Activated B cell treated with CpG ODN at 0.5 μM for 24 hours (primary cell): ENCODE measurements at places on chromosomes 3 and 15.

GRCh38 chr15:65338366-65338765 lies 33.9 kb downstream of the RNU5B-1 start:
- DNase-seq: no peak

DNA sequence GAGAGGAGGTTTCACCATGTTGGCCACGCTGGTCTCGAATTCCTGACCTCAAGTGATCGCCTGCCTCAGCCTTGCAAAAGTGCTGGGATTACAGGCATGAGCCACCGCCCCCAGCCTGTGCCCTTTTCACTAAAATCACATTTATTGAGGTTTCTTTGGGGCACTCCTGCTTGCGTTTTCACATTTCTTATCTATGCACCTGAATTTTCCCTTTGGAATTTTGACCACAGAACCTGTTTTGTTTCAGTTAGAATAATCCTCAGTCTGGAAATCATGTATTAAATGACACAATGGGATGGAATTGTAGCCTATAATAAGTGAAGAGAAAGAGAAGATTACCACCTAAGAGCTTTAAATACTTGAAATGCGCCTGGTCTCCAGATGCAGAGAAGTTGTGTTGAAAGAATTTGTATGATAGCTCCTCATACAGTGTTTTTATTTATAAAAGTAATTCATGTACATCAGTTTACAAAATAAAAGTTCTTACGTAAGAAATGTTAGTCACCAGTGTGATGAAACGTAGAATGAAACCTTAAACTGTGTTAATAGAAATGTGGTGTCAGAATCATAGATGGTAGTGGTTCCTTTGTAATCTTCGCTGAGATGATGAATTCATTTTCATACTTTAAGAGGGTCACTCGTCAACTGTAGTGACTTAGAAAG lies 107.0 kb downstream of the TCF12 start:
- no peak for DNase-seq

DNA sequence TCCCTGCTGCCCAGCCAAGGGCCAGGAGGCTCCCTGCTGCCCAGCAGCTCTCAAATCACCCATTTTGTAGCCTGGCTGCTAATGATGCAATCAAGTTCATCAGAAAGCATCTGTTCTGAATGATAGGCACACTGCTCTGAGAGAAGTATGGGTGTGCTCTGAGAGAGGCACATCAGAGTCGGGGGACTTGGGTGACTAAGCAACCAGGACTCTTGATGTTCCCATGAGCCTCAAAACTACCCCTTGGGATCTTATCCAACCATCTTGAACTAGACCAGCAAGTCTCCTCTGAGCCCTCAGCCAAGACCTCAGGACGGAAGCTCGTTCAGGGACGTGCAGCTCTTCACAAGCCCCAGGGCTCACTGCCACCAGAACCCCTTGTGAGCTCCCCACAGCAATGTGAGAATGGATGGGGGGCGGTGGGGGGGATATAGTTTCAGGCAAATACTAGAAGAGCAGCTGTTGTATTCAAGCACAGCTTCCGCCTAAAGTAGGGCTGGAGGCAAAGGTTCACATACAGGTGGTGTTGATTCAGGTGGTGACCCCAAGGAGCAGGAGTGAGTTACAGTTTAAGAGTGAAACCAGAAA lies 52.2 kb upstream of the HES1 start:
- no peak for DNase-seq

DNA sequence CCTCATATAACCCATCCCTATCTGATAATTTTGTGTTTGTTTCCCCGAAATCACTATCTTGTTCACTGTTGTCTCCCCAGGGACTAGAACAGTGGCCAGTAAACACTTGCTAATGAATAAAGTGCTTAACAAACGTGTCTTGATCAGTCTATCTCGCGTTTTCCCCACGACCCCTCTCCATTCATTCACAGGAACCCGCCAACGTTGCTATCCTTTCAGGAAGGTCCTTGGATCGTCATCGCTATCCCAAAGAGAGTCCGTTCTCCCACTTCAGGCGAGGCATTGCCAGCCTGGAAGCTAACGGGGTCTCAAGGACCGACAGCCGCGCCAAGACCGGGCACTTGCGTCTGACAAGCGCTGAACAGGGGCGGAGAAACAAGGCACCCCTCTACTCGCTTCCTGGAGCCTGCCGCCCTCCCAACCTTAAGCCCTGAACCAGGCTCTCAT lies 344 bp downstream of the LINS1 start:
- DNase-seq: no peak

- no peak for DNase-seq
Observed at GRCh38 chr3:133137042-133137996, 99.1 kb downstream of the TMEM108 start.
